ENCODE measurements at places on chromosomes 1 and 21.

DNA sequence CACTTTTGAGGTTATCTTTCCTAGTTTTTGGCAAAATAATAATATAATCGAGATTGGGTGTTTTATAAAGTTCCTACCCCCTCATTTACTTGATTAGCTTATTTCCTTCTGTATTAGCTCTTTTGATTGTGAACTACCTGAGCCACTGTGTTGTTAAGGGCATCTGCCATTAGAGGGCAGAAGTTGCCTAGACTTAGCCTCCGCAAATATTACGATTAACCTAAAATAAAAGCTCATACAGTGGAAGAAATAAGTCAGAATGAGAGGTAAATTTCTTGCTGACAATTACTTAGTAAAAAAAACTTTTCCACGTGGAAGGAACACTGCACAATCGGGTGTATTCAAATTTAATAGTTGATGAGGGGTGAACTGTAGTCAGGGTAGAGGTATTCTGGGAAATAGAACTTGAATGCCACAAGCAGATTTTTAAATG, 2.3 kb downstream of the H3-3A start:
- DNase-seq = no peak

GRCh38 chr1:210132582-210132981, 100.0 kb upstream of the SERTAD4 start:
- DNase-seq = no peak

DNA sequence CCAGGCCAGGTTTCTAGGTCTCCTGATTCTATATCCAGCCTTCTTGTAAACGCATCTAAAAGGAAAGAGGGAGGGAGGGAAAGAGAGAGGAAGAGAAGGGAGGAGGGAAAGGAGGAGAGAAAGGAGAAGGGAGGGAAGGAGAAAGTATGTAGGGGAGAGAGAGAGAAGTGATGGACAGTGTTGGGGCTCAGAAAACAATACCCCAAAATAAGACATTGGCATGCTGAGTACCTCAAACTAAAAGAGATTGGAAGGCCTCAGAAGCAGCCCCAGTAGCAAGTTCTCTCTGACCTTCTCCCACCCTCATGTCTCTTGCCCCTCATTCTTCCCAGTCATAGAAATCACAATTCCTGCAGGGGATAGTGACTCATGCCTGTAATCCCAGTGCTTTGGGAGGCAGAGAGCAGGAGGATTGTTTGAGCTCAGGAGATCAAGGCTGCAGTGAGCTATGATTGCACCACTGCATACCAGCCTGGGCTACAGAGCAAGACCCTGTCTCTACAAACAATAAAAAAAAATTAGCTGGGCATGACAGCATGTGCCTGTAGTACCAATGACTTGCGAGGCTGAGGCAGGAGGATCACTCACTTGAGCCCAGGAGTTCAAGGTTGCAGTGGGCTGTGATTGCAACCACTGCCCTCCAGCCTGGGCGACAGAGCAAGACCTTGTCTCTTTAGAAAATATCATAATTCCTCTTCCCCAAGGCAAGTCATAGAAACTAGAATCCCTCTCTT, 51.2 kb downstream of the DNTTIP2 start:
- peak; percentile 30 for DNase-seq

DNA sequence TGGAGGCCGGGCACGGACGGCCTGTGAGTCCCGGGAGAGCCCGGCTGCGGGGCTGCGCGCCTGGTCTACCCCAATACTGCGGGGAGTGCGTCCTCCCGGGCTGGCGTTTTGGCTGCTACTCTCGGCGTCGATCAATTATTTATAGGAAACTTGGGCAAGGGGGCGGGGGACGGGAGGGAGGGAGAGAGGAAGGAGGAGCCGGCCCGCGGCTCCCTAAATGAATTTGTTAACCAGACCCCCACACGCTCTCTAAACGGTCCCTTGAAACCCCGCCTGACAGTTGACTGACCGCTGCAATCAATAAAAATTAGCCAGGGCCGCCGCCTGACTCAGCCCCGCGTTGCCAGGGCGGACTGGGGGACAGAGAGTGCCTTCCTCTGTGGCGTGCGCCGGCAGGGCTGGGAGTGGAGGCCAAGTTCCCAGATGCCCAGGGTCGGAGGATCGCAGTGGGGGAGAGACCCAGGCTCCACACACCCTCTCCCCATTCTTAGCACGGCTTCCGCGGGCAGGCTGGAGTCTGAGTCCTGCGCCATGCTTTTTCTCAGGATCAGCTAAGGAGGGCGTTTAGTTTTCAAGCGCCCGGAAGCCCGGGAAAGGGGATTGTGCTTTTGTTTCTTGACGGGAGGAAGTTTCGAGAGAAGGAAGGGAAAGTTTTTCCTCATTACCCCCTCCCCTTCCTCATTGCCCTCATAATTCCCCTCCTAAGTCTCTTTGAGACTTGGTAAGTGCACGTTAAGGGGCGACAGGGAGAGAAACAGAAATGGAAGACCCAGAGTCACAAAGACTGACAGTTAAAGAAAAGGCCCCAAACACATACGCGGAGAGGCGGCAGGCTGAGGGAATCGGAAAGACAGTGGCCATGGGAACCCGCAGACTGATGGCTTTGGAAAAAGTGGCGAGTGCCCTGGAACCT, 6.2 kb downstream of the PAX7 start:
- DNase-seq = no peak

DNA sequence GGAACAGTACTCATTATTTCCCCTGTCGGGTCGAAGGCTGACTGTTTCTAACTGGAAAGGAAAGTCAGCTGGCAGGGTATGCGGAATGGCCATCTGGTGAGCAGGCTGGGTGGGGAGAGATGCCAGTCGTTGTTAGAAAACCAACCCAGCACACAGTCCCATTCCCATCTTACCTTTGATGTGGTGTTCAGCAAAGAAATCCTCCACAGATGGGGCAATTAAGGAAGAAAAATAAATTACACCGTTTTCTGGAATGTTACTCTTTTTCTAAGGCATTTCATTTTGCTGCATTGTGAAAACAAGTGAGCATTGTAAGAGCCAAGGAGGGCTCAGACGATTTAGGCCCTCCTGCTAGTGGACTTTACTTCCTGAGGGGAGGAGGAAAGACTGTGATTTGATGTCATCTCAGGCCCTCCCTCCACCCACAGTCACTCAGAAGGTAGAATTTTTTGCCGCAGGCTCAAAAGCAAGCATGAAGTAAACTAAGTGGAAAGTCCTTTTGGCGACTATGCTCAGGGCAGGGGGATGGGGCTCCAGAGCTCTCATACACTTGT, at the start of gene SLC16A4:
Gene SLC16A4, minus strand, starts transcription at position 335 of the 554 bp plus-strand sequence. CDS start 1,703 bp downstream, outside the sequence.
- peak; percentile 45 for DNase-seq

GRCh38 chr1:155210314-155211104, 2.0 kb downstream of the MTX1 start:
- DNase-seq = no peak

GRCh38 chr1:227218870-227219573, 99.3 kb downstream of the CDC42BPA start:
- no peak for DNase-seq

DNA sequence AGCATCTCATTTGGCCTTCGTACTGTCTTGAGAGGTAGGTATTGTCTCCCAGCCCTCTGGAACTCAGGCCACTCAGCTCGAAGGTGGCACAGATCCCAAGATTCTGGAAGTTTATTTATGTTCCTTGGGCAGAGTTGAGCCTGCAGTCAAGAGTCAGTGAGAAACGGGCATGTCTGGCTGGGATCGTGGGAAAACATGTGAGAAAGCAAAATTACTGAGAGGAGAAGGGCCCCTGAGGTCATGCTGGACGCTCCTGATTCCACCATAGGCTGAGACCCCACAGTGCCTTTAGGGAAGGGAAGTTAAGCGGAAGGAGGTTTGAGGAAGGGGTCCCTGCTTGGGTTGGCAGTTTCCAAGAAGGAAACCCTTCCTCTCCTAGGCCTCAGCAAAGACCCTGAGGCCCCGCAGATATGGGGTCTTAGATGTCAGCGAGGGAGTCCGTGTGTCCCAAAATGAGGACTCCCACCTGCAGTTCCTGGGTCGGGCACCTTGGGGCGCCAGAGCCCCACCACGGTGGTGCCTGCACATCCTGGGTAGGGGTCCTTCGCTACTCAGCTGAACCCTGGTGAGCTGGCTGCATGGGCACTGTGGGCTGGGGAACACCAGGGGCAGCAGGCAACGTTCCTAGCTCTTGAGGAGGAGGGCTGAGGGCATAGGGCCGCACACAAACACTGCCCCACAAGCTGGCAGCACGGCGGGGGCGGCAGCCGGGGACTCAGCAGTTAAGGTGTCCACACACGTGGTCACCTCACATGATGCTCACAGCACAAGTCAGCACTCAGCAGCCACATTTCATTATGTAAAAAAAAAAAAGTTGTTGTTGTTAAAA, 12.3 kb upstream of the SEMA4A start:
- DNase-seq = no peak

GRCh38 chr1:27658951-27659496, 13.0 kb downstream of the IFI6 start:
- DNase-seq = no peak

DNA sequence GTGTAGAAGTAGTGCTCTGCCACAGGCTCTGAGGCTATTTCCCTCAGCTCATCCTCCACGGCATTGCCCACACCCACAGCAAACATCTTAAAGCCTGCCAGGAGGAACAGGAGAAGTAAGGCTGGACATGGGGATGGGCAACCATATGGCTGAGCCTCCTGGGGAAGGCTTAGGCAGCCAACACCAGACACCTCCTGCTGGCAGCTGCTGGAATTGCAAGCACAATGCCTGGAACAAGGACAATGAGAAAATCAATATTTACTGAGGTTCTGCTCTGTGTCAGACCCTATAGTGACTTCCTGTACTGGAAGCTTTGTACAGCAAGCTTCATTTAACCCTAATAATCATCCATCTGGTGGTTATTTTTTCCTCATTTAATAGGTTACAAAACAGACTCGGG, 8.2 kb downstream of the MATN1 start:
- DNase-seq = no peak

DNA sequence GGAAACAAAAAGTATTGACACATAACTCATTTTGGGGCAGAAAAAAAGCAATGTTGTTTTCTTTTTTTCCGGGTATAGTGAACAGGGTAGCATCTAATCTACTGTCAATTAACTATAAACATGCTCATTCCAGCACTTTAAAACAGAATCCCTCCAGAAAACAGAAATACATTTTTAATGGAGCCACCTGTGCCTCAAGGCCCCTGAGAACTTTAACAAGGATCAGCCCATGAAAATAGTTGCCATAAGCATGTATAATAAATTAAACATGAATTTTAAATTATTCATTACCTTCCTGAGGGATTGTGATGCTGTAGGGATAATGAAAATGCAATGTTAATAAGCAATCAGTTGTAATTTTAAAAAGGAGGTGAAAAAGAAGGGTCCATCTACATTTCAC, 101.4 kb upstream of the IVNS1ABP start:
- no peak for DNase-seq

DNA sequence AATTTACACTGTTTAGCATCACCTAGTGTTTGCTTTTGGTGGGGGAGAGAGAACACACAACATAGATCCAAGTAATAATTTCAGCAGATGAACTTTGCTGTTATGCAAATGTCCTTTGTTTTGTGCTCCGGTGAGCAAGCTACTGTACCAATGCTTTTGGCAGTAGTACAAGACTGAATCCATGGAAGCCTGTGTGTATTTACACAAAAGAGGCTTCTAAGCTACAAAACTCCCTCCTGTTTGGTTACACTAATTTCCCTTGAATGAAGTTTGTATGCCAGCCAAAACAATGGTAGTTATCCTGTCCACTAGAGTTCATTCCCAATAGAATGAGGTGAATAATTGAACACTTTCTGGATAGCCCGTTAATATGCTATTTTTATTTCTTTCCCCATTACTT, 320.5 kb downstream of the KCTD3 start:
- no peak for DNase-seq

DNA sequence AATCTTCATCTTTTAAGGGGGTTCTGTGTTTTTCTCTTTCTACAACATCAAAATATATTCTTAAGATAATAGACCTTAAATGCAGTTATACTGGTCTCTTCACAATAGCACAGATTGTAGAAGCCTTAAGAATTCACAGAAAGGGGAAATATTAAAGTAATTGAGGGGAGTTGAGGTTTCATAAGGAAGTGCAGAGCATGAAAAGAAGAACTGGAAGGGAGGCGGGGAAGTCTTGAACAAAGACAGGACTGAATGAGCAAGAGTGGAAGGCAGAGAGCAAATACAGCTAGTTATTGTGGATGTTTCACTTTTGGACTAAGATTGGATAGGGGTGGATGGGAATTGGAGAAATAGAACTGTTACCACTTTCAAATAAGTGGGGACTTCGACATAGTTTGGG, 67.7 kb downstream of the PTGER3 start:
- no peak for DNase-seq

DNA sequence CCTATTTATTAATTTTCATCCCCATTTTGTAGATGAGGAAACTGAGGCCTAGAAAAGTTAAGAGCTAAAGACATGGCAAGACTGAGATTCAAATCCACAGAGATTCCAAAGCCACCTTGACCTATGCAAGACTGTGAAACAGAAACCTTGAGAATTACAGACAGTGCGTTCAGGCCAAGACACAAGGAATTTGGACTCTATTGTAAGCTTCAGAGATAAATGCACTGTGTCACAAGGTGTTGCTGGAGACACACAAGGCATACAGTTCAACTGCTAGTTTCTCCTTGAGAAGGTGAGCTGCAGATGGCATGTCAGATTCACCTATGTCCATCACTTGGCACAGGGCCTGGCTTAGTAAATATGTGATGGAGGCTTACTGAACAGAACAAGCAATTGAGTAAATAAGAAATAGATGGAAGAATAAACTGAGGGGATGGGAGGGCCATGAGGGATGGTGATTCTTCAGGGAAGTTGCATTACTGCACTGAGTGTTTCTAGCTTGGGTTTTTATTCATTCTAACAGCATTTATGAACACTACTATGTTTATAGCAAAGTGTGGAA, 215.0 kb downstream of the DAB1 start:
- no peak for DNase-seq

DNA sequence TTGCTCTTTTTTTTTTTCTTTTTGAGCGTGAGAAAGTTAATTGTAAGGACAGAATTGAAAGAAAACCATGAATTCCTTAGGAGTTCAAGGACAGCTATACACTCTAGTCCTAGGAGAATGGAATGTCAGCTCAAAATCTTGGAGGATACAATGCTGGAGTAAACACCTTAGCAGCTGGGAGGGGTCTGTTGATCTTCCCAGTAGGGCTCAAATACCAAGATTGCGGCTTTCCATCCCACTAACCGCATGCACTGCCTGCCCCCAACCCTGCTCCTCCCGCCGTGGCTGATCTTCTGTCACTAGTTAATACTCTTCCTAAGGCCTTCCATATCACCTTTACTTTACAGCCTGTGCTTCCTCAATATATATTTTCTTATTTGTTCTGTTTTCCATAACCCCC, 2.6 kb upstream of the PDC start:
- no peak for DNase-seq

DNA sequence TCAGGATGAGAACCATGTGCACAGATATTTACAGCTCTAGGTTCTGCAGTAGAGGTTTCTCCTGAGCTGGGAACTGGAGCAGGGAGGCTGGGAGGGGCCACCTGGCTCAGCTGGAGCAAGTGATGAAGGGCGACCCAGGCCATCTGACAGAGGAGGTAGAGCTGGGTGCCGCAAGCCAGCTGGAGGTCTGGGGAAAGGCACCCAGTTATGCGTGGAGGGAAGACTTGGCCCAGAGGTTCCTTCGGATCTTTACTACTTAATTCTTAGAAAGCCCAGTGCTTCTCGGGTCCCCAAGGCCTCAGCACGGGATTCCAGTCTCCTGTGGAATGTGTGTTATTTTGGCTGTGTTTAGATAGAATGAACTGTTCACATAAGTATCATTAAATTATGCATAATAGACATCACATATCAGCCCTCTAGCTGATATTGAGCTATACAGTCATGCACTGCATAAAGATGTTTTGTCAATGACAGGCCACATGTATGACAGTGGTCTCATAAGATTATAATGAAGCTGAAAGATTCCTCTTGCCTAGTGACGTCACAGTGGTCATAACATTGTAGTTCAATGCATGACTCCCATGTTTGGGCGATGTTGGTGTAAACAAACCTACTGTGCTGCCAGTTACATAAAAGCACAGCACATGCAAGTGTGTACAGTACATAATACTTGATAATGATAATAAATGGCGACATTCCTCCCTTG, 245.1 kb downstream of the RHOU start:
- no peak for DNase-seq

All from Caco-2 (cell line).